ENCODE measurements at places on chromosomes 5 and 9.

- no peak for DNase-seq
Observed at GRCh38 chr5:131394128-131394527, 130.3 kb downstream of the CDC42SE2 start.

DNA sequence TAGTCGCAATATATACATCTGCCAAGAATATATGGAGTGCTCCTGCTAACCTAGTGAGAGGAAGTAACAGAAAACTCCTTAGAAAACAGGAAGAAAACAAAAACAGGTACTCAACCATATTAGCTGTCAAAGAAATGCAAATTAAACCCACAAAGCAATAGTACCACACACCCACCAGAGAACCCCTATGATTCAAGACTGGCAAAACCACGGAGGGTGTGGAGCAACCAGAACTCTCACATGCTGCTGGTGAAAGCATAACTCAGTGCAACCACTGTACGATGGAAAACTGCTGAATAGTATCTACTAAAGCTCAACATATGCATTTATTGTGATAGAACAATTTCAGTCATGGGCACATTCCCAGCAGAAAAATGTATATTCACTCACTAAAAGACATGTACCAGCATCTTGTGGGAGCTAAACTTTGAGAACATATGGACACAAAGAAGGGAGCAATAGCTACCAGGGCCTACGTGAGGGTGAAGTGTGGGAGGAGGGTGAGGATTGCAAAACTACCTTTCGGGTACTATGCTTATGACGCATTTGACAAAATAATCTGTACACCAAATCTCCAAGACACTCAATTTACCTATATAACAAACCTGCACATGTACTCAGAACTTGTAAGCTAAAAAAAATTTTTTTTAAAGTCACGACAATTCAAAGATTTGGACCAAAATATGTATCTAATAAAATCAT lies 34.0 kb downstream of the PTPN3 start:
- no peak for DNase-seq

DNA sequence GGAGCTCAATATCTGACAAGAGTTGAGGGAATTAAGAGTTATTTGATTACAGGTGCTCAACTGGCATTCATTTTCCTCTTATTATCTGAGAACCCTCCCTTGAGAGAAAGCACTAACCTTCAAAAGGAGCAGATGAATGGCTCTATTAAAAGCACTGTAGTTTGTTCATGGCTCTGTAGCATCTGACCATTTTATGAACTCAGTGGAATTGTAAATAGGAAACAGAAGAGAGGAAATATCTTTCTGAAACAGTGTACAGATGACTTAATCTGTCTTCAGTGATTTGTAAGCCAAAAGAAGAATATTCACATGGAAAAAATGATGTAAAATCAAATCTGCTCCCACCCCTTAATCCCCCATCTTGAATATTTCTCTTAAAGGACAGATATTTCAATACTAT lies 810.4 kb upstream of the GRAMD2B start:
- DNase-seq: no peak

GRCh38 chr9:27042476-27042875 lies 37.0 kb upstream of the LRRC19 start:
- DNase-seq: no peak

- DNase-seq: no peak
Observed at GRCh38 chr5:149268928-149269557, 2.6 kb upstream of the AFAP1L1 start.

DNA sequence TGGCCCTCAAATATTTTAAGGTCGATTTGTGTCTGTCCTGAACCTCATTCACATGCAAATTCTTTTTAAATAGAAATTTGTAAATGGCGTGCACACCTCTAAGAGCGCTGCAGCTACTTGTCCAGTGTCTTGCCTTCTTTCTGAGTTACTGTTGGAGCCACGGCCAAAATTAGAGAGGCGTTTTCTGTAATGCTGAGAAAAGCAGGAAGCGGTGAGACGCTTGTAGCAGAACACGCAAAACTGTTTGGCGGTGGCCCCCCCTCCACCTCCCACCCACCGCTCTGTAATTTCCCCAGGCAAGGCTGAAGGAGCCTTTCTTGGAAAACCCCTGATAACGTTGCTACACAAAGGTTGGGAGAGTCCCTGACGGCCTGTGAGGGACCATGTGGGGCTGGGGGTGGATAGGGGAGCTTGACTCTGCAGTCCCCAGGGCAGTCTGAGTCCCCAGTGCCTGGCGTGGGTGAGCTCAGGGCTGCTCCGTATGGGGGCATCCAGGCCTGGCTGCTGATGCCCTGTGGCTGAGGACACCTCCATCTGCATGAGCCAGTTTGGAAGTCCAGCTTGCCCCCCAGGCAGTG lies 96.5 kb downstream of the GADD45G start:
- peak; percentile 72 for DNase-seq

DNA sequence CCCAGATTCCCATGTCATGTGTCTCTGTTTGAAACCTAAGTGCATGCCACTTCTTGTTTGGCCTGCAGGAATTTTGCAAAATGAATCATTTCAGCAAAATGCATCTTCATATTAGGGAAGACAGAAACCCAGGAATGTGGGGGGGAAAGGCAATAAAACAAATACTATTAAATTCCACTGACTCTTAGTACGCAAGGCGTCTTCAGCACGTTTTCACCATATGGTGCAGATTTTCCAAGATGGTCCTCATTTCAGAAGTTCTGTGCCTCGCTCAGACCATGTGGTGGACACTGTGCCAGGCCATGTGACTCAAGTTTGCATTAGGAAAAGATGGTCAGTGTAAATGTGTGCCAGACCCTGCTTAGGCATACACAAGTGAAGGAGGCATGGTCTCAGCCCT lies 184.0 kb downstream of the ACTL7B start:
- no peak for DNase-seq

- DNase-seq: no peak
Observed at GRCh38 chr5:57054671-57055070, 102.7 kb upstream of the MIER3 start.

DNA sequence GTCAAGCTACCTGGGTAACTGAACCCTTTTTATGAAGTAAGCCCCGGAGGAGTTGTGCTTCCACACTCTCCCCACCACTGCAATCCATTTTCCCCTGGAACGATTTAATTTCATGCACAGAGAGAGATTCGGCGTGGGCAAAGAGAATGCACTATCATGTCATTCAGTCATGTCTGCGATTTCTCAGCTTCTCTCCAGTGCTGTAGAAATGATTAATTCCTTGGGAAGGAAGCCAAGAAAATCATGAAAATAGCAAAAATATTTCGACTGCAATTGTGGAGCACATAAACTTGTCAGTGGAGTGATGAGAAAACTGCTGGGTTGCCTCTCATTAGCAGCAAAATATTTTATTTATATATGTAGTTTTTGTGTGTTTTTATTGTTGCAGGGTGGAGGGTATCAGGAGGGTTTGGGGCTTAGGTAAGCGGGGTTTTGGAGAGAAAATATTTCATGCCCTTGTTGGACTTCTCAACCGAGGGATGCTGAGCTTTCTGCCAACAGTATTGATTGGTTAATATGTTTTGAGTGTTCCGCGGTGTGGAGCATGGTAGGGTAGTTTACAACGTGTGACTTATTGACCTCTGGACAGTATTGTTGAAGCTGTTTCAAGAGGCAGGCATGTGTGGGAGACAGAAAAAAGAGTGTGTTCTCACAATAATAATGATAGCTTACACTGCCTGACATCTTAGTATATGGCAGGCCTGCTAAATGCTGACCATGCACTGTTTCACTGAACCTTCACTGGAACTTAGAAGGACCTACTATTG lies 69.3 kb downstream of the SGCD start:
- no peak for DNase-seq
